ENCODE measurements at places on chromosomes 4 and X.

GRCh38 chrX:77793946-77794345 is 7.9 kb upstream of the ATRX start:
- no peak for DNase-seq

GRCh38 chrX:34584781-34585180 is 72.3 kb downstream of the TMEM47 start:
- DNase-seq: no peak

- no peak for DNase-seq
Measured at GRCh38 chrX:123525123-123525725, 207.6 kb downstream of the THOC2 start.

DNA sequence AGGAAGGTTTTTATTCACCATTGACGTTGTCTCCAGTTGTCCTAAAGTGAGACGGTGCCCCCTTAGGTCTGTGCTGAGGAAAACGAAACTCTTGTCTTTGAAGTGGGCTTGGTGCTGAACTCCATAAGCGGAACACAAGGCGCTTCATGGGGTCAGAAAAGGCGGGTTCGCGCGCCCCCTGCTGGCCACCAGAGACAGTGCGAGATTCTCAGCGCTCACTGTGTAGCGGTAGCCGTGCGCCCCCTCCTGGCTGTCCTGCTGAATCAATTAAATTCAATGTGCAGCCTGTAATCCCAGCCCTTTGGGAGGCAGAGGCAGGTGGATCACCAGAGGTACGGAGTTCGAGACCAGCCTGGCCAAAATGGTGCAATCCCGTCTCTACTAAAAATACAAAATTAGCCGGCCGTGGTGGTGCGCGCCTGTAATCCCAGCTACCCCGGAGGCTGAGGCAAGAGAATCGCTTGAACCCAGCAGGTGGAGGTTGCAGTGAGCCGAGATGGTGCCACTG is 64.1 kb downstream of the RLIM start:
- DNase-seq: peak; percentile 89

DNA sequence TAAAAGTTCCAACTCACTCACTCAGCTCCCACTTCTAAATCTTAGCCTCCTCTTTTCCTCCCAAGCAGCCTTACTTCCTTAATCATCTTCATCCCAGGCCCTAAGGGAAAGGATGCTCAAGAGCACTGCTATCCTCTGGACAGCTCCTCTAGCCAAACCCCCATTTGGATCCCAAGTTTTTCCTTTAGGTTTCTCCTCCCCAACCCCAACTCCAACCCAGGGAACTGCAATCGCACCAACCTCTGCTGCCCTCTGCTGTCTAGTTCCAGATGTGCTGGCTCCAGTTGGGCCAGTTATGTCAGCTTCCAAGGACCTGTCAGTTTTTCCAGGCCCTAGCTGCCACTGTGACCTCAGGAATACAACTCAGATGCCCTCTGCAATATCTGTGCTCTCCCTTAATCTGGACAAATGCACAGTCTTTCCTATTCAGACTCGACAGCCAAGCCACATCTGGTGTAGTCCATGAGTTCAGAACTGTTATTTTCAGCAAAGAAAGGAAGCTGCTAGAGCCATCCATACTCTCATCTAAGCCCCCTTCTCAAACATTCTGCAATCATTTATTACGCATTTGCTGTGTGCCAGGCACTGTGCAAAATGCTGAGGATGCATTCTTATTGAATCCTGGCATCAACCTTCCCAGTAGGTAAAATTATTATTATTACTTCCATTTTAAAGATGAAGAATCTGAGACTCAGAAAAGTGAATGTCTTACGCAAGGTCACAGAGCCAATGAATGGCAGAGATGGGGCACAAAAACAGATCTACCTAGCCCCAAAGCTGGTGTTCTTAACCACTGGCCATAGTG is 12.3 kb upstream of the XPNPEP2 start:
- peak; percentile 74 for DNase-seq

DNA sequence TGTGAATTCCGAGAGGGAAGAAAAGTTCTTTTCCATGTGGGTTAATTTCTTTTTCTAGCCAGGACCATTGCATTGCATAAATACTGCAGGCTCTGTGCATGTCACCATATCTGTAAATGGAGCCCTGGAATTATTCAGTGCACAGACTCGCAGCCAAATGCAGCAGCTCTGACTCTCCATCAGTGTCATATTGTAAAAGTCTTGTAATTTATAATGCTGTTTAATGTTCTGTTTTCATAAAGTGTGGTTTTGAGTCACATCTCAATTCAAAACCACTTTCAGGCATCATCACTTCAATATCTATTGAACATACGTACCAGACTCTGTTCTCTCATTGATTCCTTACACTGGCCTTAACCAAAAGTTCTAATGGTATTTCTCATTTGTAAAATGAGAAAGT is 193.9 kb upstream of the RPL34 start:
- no peak for DNase-seq

DNA sequence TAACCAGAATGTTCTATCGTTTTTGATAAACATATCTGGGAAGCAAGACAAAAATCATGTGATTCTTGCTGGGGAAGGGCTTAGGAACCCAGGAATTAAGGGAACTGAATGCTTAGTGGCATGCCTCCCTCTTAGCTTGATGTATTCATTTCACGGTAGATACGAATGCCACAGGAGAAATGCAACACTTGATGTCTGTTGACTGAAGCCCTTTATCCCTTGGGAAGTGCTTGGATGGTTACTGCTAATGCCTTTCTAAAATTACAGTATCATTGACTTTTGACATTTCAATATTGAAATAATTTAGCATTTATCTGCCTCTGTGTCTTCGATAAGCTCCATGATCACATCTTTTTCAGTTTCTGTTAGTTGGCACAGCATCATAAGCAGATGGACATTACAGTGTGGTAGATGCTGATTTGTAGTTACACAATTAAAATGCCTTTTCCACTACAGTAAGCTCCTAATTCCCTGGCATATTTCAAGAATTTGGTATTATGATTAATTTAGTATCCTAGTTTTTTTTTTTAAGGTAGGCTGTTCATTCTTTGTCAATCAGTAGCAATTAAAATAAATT is 226.7 kb downstream of the ARHGAP10 start:
- no peak for DNase-seq

DNA sequence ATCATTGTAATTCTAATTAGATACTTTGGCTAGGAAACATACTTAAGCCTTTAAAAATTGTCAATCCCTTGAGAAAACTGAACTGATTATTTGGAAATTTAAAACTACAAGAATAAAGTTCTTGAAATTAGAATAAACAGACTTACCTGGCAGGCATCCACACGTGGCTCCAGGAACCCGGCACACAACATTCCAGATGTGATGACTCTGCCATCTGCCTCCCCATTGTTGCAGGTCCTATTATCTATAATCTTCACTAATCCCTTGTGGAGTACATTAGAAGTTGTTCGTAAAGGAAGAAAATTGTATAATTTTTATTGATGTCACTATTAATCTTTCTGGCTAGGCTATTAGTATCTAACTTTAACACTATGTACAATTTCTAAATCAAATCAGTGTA is 16.2 kb upstream of the GNRHR start:
- no peak for DNase-seq
